ENCODE measurements at places on chromosomes 11 and 22. TPM values are rescaled to one million over a fixed set of nuclear protein-coding genes. Genes with fewer than 3 reads are reported as not detected.

The C11orf42 gene
- not detected for total RNA-seq

The PMM1 gene
- total RNA-seq: 22.6 TPM

The XKR3 gene
- total RNA-seq: not detected

The HSPB2 gene
- total RNA-seq: 0.25 TPM

The SELENOO gene
- total RNA-seq: 10.3 TPM

The PDE2A gene
- total RNA-seq: 80.4 TPM

The DGCR6 gene
- total RNA-seq: 6.4 TPM

The SLC25A18 gene
- total RNA-seq: 5.4 TPM

The ART5 gene
- not detected for total RNA-seq

The PATE2 gene
- 0.25 TPM for total RNA-seq

The OSM gene
- 0.25 TPM for total RNA-seq

The GAB4 gene
- not detected for total RNA-seq

The PITPNM1 gene
- total RNA-seq: 35.7 TPM

The ZNF215 gene
- 4.2 TPM for total RNA-seq

The OR4C3 gene
- total RNA-seq: not detected

The RAB39A gene
- 32.7 TPM for total RNA-seq

The GNAZ gene
- 124 TPM for total RNA-seq

The NNMT gene
- not detected for total RNA-seq

The FAM83F gene
- 0.25 TPM for total RNA-seq
